T-cell (primary cell): ENCODE measurements at places on chromosomes 4 and X.

DNA sequence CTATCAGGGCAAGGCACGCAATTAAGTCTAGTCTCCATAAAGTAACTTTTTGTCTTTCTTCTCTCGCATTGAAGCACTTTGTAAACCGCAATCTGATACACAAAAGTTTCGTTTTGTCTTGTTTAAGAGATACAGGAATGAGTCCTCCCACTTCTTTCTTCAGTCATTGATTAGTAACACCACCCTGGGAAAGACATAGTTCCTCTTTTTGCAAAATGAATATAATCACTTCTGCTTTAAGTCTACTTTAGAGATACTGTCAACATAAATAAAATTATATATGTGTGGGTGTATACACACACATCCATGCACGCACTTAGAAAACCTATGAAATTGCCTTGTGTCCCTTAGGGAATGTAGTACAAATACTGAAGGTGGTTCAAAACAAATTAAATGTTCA is 11.7 kb downstream of the COQ2 start:
- no peak for DNase-seq
- peaks cover 8% of the 10 kb centered on the region for H3K36me3 ChIP-seq
- no peaks in the 10 kb centered on the region for H3K4me1 ChIP-seq
- H3K27ac ChIP-seq = no peak overlapping the region

- peaks cover 17% of the 10 kb centered on the region for H3K36me3 ChIP-seq
- no peaks in the 10 kb centered on the region for H3K27me3 ChIP-seq
- DNase-seq = no peak
- H3K4me3 ChIP-seq = no peak overlapping the region
Observed at GRCh38 chrX:23782455-23782854, 518 bp upstream of the SAT1 start.

GRCh38 chrX:12790885-12791256 is 341 bp upstream of the PRPS2 start:
- peak overlapping the region; percentile 83 for H3K4me3 ChIP-seq
- no peaks in the 10 kb centered on the region for H3K4me1 ChIP-seq
- H3K27me3 ChIP-seq = no peaks in the 10 kb centered on the region

DNA sequence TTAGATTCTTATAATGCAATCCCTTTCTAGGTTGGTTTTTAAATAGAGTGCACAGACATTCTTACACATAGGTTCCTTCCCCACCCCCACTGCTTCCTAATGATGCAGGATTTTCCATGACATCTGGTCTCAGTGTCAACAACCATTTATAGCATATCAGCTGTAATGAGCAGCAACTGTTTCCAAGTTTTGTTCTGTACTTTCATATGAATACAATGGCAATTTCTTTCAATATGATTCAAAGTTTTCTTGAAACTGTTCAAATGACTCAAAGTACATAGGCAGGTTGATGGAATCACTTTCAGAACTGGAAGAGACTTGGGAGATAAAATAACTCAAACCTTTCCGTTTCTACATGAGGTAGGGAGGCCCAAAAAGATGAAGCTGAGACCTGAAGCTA is 220.7 kb downstream of the CAMK2D start:
- no peak for DNase-seq
- H3K4me3 ChIP-seq = no peak overlapping the region
- no peaks in the 10 kb centered on the region for H3K36me3 ChIP-seq
- no peaks in the 10 kb centered on the region for H3K4me1 ChIP-seq

GRCh38 chr4:120498678-120499077 is 423.8 kb downstream of the PRDM5 start:
- no peak overlapping the region for H3K4me3 ChIP-seq
- no peak overlapping the region for H3K27ac ChIP-seq
- no peaks in the 10 kb centered on the region for H3K27me3 ChIP-seq
- no peak for DNase-seq
- H3K4me1 ChIP-seq = no peaks in the 10 kb centered on the region
